ENCODE measurements at places on chromosomes 1 and 21.
A peak's percentile ranks its signal among the peaks of the same experiment; 100 is the strongest.

GRCh38 chr1:211469938-211470529 lies 21.9 kb downstream of the RD3 start:
- no peak for DNase-seq

DNA sequence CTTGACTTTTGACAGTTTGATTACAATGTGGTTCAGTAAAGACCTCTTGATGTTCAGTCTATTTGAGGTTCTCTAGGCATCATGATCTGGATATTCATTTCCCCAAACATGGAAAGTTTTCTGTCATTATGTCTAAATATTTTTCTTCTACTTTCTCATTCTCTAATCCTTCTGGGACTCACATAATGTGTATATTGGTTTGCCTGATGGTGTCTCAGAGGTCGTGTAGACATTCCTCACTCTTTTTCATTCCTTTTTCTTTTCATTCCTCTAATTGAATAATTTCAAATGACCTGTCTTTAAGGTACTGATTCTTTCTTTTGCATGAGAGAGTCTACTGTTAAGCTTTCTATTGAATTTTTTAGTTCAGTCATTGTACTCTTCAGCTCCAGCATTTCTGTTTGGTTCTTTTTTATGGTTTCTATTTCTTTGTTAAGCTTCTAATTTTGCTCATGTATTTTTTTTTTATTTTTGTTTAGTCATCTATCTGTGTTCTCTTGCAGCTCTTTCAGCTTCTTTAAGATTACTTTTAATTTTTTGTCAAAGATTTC lies 158.4 kb downstream of the GDAP2 start:
- no peak for DNase-seq

- DNase-seq = no peak
These were observed 63.6 kb upstream of the VAMP3 start for GRCh38 chr1:7707527-7707926.

- no peak for DNase-seq
These were observed 17.4 kb downstream of the AZIN2 start for GRCh38 chr1:33098371-33098770.

- DNase-seq = no peak
These were observed 115.6 kb downstream of the PGBD5 start for GRCh38 chr1:230310381-230311163.

DNA sequence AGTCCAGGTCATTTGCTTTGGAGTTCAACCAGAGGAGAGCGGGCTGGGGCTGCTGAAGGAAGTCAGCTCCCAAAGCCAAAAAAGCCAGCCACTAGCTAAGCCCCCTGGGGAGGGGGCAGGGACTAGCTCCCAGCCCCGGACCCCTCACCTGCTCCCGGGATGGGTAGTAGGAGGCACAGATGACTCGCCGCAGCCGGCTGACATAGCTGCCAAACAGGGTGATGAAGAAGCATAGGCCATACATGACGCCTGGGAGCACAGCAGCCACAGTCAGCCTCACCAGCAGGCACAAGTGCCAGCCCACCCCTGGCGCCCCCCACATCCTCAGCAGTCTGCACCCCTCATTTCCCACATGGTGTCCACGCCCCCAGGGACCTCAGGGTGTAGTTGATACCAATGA lies 7.4 kb downstream of the DCST2 start:
- no peak for DNase-seq

GRCh38 chr1:102174259-102174863 lies 177.6 kb upstream of the OLFM3 start:
- DNase-seq = no peak

DNA sequence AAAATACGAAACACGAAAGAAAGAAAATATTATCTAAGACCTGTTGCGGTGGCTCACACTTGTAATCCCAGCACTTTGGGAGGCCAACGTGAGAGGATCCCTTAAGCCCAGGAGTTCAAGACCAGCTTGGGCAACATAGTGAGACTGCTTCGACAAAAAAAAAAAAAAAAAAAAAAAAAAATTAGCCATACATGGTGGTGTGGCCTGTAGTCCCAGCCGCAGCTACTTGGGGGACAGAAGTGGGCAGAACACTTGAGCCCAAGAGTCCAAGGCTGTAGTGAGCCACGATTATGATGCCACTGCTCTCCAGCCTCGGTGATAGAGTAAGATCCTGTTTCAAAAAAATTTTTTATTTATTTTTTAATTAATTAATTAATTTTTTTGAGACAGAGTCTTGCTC lies 1.5 kb upstream of the RAB13 start:
- DNase-seq = no peak

- DNase-seq = no peak
These were observed 141.8 kb upstream of the ERRFI1 start for GRCh38 chr1:8167936-8168335.

DNA sequence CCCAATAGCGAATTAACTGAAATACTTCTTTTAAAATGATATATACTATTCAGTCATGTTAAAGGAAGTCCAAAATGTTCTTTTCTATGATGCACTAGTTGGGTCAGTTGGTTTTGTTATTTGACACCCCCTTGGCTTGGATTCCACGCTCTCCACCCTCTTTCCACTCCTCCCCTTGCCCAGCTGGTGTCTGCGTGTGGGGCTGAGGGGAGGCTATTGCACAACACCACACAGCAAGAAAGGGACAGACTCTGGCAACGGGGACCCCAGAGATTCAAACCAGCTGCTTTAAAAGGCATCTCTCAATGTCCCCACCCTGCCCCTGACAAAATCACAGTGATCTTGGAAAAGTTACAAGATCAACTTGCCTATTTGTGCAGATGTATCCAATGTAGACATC lies 394.3 kb downstream of the TGFB2 start:
- DNase-seq = no peak

DNA sequence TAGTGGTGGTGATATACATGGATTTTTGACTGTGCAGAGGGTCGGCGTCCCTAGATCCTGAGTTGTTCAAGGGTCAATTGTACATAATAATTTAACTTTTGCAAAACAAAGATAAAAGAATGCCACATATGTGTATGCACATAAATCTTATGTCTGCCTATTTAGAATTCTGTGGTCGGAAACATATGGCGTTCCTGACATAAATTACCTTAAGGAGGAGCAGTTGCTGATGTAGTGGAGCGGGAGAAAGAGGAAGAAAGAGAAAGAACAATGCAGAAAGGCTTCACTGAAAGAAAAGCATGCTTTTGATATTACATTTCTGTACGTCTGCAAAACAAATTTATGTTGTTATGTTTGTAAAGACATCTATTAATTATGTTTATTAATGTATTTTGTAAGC lies 40.0 kb downstream of the S1PR1 start:
- DNase-seq = no peak

DNA sequence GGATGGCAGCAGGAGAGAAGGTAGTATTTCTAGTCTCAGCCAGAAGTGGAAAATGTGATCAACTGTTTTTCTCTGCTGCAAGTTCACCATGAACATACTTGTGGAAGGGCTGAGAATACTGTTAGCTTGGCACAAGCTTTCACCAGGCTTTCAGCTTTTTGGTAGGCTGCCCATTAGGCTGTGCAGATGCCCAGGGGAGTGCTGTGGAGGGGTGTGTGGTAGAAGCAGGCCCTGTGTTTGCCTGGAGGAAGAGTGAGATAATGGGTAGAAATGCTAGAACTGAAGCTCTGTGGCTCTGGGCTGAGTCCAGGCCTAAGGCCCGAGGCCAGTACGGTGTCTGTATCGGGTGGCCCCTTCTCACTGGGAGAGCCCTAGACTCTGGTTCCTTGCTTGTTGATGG lies 9.8 kb downstream of the DNAJC6 start:
- DNase-seq = no peak

DNA sequence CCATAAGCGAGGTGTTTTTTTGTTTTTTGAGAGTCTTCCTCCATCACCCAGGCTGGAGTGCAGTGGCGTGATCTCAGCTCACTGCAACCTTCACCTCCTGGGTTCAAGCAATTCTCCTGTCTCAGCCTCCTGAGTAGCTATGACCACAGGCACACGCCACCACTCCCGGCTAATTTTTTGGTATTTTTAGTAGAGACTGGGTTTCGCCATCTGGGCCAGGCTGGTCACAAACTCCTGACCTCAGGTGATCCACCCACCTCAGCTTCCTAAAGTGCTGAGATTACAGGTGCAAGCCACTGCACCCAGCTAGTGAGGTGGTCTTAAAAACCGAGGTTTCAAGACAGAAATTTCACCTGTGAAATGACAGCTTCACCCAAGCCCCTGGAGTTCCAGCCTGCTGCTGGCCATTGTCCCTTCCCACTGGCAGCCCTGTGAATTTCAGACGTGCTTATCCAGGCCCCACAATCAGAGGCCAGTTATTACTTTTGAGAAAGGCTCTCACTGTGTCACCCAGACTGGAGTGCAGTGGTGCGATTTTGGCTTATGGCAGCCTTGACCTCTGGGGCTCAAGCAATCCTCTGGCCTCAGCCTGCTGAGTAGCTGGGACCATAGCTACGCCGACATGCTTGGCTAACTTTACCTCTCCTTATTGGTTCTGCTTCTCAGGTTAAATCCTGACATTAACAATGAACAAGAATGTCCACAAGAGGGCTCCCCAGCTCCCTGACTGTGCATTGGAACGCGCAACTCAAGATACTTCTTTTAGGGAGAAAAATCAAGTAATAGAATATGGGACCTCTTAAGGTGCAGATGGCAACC lies 19.4 kb downstream of the ENO1 start:
- no peak for DNase-seq

GRCh38 chr21:45108808-45109781 lies 34.7 kb downstream of the ADARB1 start:
- DNase-seq = no peak

GRCh38 chr1:217048104-217048707 lies 325.0 kb upstream of the ESRRG start:
- DNase-seq = no peak

DNA sequence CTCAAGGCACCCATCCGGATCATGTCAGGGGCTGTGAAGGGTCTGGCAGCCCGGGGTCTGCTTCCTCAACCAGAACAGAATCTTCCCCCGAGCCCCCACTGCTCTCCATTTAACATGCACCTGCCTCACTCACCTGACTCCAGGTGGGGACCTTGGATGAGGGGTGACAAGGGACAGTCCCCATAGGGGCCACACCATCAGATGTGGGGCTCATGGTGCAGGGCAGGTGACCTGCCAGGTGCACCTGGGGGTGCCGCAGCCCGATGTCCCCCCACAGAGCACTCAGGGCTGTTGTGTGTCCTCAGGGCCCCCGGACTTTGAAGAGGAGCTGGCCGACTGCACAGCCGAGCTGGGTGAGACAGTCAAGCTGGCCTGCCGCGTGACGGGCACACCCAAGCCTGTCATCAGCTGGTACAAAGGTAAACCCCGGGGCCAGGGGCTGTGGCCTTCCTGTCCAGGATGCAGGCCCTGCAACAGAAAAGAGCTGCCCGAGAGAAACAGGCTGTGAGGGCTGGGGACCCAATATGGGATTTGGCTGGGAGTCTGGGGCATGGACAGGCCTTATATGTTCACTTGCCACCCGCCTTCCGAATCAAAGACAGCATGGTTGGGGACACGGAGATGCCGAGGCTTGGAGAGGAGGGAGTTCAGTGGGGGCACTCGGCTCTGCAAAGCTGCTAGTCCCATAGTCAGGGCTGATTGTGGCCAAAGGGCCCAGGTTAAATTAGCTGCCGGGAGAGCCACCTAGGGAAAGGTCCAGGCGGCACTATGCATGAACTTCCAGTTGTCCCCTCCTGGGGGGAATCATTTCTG lies 64.6 kb downstream of the TRIM11 start:
- no peak for DNase-seq

DNA sequence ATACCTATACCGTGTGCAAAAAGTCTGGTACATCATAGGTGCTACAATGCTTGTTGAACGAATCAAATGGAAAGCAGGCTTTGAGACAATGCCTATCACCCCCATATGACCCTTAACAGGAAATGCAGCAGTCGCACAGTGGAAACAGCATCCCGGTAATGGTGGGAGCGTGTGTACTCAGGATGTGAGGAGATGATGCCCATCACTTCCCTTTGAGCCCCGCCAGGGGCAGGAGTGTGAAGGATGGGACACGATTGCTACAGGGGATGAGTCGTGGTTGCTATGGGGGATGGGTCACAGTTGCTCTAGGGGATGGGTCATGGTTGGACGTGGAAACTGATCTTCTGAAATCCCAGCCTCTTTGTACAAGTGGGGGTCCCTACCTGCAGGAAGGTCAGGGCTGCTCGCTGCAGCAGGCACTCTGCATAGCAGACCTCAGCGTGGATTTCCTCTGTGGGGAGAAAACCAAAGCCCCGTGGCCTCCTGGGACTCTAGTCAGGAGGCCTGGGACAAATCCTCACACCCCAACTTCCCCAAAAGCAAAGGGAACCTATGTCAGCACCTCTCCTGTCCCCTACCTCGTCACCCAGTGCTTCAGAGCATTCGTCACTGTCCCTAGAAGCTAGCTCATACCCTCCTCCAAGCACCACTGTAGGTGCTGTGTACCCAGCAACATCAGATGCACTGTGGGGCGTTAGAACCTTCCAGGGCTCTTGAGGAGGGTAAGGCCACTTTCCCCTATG lies 19.3 kb downstream of the TTC39A start:
- no peak for DNase-seq

- no peak for DNase-seq
These were observed 15.4 kb downstream of the CEP350 start for GRCh38 chr1:179969962-179970361.

GRCh38 chr1:59598120-59598440 lies 216.7 kb upstream of the HOOK1 start:
- no peak for DNase-seq

- DNase-seq = no peak
These were observed 478.5 kb downstream of the ADGRL2 start for GRCh38 chr1:82279241-82279640.

- DNase-seq = peak; percentile 36
These were observed 28.3 kb upstream of the RAB3GAP2 start for GRCh38 chr1:220300442-220301121.

DNA sequence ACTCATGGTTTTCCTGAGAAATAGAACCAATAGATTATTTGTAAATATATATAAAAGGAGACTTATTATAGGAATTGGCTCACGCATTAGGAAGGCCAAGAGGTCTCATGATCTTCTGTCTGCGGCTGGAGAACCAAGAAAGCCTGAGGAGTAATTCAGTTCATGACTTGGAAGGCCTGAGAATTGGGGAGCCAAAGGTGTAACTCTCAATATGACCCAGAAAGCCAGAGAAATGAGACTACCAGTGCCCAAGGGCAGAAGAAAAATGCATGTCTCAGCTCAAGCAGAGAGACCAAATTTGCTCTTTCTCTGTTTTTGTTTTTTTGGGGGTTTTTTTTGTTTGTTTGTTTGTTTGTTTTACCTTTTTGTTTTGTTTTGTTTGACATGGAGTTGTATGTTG lies 19.5 kb downstream of the SLAMF7 start:
- DNase-seq = no peak

GRCh38 chr1:48120621-48121020 lies 101.9 kb upstream of the SLC5A9 start:
- DNase-seq = no peak

All from epithelial cell of prostate (primary cell).